ENCODE measurements at places on chromosomes 2 and 18.
A peak's percentile ranks its signal among the peaks of the same experiment; 100 is the strongest.

GRCh38 chr2:143805666-143806065 lies 676.4 kb downstream of the ARHGAP15 start:
- no peak for DNase-seq

GRCh38 chr2:86218124-86218523 lies 18.9 kb downstream of the MRPL35 start:
- no peak for DNase-seq

- DNase-seq = peak; percentile 67
Measured at GRCh38 chr2:55165626-55166025, 66.5 kb downstream of the CLHC1 start.

DNA sequence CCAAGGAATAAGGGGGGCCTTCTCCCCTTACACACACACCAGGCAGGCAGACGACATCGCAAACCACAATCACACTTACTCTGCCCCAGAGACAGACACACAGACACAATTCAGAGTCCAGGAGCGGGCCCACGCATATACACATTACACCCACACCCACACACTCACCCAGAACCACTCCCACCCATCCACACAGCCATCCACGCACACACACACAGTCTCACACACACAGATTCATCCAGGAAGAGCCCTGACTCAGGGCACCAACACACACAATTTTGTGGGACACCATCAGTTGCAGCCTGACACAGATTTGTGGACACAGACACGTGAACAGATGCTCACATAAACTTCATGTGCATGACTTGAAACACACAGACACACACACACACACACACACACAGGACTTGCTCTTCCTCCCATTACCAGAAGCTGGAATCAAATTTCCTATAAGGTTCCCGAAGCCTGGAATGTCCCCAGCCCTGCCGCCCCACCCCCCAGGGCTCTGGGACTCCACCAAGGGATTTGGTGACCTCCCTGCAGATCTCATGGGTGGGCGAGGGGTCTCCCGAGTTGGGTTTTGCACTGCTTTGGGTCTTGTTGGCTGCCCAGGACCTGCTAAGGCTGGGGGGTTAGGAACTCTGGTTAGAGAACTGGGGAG lies 23.5 kb downstream of the TNS1 start:
- DNase-seq = no peak

DNA sequence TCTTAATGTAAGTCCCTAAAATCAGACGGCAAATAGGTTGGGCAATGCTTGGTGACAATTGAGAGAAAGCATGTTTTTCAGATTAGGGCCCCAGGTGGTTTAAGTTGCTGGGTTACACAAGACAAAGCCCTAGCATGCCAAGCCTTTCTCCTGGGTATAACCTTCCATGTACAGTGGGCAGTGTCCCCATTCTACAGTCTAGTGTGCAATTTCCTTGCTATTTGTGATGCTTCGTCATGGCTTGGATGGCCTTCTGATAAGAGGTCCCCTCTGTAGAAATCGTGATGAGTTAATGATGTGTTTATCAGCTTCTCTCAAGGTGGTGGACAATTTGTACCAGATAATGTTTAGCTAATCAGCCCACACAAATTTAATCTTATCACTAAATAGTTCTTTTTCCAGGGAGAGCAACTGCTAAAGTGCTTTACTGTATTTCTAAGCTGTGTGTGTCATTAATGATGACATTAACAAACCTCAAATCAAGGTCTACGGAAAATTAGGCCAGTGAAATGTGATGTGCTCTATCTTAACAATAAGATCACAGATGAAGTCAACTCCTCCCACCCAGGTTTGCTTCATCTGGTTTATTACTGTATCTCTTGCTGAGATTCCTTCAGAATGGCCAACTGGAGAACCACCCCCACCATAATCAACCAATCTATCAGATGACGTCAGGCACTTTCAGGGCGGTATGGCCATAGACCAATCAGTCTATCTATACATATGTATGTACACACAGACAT lies 61.7 kb downstream of the PLB1 start:
- DNase-seq = no peak

- DNase-seq = peak; percentile 46
Measured at GRCh38 chr2:177078416-177078815, 134.2 kb upstream of the HNRNPA3 start.

- no peak for DNase-seq
Measured at GRCh38 chr18:13137670-13138419, 80.7 kb upstream of the LDLRAD4 start.

DNA sequence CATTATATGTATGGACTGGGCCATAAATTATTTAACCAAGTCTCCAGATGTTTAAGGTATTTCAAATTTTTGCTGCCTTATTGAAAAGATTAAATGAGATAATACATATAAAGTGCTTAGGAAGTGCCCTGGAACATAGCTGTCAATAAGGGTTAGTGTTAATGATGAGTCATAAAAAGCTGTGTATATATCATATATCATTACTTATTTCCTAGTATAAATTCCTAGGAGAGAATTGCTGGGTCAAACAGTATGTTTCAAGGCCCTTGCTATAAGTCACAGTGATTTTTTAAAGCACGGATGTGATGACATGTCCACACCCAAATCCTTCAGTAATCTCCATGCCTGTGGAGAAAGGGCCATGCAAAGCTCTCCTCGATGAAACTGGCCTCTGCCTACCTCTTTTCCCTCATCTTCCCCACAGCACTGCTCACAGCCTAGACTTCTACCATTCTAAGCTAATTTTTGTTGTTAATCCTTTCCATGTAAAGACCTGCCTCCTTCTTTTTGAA lies 8.5 kb downstream of the ZNF2 start:
- no peak for DNase-seq

All from retinal pigment epithelial cell (primary cell).